ENCODE measurements at places on chromosomes 4 and X.

- no peak for DNase-seq
Measured at GRCh38 chrX:121949041-121949760, 901.8 kb downstream of the GLUD2 start.

DNA sequence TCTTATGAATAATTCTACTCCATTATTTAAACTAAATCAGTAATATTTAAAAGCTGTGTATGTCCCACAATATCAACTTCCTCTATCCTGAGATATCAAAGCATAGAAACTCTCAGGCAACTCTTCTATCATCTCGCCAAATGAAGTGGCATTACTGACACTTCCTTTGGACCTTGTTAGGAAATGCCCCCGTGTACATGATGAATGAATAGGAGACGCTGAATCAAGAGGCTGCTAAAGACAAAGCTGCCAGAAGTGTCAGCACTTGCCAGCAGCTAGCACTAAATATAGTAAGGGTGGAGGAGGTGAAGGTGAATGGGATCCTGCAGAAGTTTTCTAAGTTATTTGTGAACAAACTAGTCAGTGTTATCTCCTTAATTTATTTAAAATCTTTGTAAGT, 99.5 kb upstream of the BLTP1 start:
- no peak for DNase-seq

DNA sequence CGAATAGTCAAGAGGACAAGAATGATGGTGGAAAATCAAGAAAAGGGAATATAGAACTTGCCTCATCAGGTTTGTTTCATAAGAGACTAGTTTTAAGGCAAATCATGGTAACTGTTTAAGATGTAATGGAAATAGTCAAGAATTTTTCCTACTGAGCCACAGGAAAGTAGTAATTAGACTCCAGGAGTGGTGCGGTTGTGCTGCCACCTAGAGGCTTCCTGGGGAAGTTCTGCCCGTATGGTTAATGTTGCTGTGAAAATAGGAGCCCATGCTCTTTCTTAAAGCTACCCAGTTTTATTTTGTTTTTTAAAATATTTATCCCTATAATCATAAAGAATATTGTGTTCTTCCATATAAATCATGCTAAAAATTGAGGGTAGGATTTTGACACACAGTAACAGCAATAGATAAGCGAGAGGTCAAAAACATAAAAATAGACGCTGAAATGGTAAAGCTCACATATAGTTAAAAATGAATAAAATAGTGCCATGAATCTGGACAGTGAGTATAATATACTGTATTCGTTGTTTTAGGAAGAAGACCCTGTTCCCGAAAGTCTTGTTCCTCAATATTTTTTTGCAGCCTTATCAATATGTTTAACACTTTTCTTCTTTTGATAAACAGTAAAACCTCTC, 87.0 kb downstream of the PHOX2B start:
- DNase-seq: no peak

DNA sequence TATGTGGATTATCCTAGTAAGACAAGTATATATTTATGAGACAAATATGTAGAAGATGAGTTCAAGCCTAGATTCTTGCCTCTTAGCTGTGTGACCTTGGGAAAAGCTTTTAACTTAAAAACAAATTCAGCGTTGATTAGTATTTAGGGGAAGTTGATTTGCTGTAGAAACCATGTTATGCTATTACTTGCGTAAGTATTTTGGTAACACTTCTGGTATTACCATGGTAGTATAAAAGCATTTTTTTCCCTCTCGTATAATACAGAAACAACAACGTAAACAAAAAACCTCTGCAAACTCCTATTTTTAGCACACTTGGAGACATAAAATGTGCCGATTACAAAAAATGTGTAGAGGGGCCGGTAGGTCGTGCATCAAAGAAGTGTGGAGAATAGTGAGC, 33.2 kb downstream of the STAG2 start:
- no peak for DNase-seq

GRCh38 chr4:126897038-126897437, 735.7 kb upstream of the INTU start:
- no peak for DNase-seq

GRCh38 chr4:100519205-100519604, 1.4 kb upstream of the EMCN start:
- no peak for DNase-seq

GRCh38 chr4:170990989-170991589, 822.1 kb upstream of the GALNTL6 start:
- no peak for DNase-seq

GRCh38 chr4:53322696-53323095, 43.2 kb downstream of the SCFD2 start:
- DNase-seq: no peak

DNA sequence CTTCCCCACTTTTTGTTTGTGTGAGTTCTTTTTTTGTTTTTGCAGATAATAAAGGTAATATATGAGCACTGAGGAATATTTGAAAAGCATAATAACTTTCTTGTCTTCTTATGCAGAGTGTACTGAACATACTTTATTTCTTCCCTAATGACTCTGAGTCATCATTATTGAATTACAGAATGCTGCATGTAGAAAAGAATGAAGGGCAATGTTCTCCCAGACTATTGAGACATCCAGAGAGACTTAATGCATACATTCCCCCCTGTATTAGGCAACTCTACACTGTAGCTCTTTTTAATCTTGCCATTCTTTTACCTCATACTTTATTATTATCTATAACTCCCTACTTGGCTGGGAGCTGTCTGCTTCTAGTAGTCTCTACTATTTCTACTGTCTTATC, 240.5 kb upstream of the ANKRD50 start:
- DNase-seq: no peak

- DNase-seq: no peak
Measured at GRCh38 chr4:56085275-56085674, 136.5 kb downstream of the CEP135 start.

Data from activated T-cell treated with anti-CD3 and anti-CD28 coated beads, Interleukin-2, amount 50 U/mL, for 4 hours (primary cell).